ENCODE measurements at places on chromosomes 3 and 15.
A peak's percentile ranks its signal among the peaks of the same experiment; 100 is the strongest.

GRCh38 chr15:48318131-48318530 lies 13.1 kb upstream of the DUT start:
- DNase-seq: no peak

DNA sequence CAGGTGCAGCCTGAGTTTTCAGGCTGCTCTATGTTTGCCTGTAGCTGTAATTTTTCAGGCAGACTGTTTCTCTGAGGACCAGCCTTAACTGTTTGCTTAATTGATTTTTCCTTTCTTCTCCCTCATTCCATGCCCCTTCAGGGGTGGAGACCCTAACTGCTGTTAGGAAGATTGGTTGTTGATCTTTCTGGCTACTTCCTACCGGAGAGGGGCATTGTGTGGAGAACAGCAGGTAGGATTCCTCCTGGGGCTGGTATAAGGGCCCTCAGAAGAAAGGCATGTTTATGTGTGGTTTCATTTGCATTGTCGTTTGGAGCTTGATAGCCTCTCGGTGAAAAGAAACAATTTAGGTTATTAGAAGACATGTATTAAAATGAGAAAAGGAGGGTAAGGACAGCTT lies 56.9 kb upstream of the GOLGA6L2 start:
- no peak for DNase-seq

- DNase-seq: no peak
Observed at GRCh38 chr3:120743556-120744195, 1.1 kb downstream of the GTF2E1 start.

- DNase-seq: no peak
Observed at GRCh38 chr3:39005295-39005694, 46.4 kb downstream of the SCN11A start.

DNA sequence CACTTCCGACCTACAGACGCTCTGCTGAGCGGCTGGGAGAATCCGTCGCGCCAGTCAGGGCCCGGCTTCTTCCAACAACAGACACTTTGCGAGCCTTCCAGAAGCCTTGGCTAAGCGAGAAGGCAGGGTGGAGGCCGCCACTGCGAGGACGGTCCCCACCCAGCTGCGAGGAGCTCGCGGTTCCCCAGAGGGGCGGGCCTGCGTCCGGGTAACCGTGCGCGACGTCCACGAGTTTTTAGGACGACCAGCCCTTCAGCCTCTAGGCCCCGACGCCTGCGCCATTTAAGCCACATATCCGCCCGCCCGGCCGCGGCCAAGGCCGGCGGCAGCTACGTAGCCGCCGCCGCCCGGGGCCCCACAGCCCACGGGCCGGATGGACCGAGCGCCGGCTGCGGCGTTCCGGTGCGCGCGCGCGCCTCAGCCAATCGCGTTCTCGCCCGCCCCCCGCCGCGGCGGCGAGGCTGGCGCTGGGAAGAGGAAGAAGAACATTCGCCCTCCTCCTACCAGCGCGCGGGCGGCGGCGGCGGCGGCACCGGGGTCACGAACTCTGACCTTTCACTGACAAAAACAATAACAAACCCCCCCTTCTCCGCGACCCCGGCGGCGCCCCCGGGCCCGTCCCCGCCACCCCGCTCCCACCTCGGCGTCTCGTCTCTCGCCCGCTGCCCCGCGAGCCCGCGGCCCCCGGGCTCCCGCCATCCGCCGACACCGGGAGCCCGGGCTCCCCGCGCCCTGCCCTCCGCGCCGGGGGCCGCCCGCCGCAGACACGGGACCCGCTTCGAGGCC lies at the start of gene NR2C2:
Gene NR2C2, plus strand, starts transcription at position 484 of the 786 bp plus-strand sequence. CDS start 56,332 bp downstream, outside the sequence.
- DNase-seq: peak; percentile 88

DNA sequence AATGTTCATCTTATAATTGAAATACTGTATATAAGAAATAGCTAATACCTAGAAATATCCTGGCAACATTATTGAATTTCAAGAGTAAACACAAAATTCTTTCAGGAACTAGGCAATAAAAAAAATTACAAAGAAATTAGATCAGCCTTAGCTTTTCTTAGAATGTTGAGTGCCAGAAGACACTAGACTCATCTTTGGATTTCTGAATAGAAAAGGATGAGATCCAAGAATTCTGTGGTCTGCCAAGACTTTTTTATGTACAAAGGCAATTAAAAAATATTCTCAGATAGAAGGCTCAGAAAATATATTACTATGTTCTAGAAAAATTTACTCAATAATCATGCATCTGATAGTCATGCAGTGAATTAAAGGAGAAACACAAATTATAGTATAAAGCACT lies 294.5 kb upstream of the CDIN1 start:
- no peak for DNase-seq

All from activated naive CD4-positive, alpha-beta T cell (primary cell).